ENCODE measurements at places on chromosomes 13 and 19.

DNA sequence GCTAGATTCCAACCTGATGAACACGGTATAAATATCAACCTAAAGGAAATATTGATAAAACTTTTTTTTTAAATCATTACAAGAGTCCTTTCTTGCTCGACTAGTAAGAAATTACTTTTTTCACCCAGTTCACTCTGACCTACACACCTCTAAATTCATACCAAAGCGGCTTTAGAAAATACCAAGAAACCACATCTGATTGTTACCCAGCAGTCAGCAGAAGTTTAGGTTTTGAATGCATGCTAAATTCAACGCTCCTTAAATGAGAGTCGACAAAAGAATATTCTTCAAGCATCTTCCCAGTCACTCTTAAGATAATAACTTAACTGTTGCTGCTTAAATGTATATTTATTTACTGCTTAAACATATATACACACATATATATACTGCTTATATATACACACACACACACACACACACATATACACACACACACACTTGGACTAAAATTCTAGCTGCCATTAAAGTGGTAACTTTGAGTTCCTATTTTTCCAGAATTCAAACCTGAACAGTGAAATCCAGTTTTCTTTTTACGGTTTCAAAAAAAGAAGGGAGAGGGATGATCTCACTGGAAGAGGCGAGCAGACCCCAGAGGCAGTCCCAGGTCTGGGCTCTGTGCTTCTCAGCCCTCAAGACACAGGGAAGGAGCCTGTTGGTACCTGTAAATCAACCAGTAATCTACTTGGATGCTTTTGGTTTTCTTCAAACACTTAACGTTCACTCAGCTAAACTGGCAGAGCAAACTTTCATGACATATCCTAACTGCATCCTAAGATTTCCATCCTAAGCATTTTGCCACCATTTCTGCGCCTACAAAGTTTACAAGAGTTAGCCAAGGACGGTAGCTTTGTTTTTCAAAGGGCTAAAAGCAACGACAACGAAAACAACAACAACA, 1.7 kb downstream of the STK24 start:
- no peak for DNase-seq

DNA sequence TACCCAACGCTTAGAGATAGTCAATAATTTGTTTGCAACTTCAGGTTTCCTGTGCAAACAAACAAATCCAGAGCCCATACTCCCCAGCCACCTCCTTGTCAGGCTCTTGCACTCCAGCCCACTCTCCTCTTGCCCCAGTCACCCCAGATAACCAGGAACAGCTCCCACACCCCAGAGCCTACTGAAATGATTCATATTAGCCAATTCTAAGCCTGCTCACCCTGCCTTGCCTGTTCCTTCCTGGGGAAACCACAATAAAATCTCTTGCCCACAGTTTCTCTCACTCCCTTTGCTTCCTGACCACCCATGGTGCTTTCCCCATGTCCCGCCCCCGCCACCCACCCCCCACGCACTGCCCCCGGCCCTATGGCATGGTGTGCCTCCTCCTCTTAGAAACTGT, 3.8 kb upstream of the ACTL9 start:
- DNase-seq = no peak

GRCh38 chr13:23934520-23934919, 37.2 kb upstream of the C1QTNF9B start:
- peak; percentile 37 for DNase-seq

DNA sequence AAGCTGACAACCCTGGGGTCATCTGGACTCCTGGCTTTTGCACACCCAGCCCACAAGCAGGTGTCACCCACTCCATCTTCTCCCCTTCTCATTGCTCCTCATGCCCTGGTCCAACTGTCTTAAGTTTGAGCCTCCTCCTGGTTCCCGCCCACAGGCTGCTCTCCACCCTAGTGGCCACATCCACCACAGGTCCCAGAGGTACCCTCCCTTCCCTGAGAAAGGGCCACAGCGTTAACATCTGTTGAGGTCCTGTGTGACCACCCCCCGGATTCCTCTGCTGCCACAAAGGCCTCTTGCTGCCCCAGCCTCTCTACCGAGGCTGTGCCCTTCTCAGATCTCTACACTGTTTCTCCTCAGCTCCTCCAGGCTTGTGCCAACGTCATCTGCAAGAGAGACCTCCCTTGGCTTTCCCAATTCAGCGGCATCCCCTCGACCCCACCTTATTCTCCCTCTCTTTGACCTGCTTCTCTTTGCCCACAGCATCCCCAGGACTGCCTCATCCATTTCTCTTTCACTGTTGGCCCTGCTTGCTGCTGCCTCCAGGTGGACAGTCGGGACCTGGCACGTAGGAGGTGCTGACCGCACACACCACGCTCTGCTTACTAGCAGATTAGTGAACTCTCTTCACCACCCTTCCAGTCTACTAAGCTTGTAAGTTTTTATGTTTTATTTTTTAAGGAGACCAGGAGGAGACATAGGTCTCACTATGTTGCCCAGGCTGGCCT, 33.3 kb downstream of the SUGP2 start:
- no peak for DNase-seq

- no peak for DNase-seq
These were observed 39.9 kb downstream of the MBNL2 start for GRCh38 chr13:97262058-97262457.

DNA sequence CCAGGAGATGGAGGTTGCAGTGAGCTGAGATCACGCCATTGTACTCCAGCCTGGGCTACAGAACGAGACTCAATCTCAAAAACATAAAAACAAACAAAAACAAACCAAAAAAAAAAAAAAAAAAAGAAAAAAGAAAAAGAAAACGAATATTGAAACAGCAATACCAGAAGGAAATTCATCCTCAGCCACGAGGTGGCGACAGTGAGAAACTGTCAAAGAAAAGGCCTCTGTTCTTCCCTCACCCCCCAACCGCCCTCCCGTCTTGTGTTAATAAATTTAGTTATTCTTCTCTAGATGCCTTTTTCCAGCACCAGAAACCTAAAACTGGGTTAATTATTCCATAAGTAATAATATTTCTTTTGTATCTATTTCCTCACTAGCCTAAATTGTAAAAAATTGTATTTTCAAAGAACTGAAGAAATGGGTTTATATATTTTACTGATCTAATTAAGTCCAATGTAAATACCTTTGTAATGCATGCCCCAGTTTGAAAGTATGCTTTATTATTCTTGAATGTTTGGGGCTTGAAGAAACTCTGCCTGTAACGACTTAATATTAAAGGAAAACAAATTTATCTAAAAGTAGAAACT, 38.6 kb downstream of the LIG4 start:
- DNase-seq = no peak

Measured in fibroblast of skin of left biceps (primary cell).